ENCODE measurements at places on chromosomes 6 and 20.
A peak's percentile ranks its signal among the peaks of the same experiment; 100 is the strongest.

- DNase-seq: no peak
These were observed 23.5 kb upstream of the NUP153 start for GRCh38 chr6:17730078-17730704.

DNA sequence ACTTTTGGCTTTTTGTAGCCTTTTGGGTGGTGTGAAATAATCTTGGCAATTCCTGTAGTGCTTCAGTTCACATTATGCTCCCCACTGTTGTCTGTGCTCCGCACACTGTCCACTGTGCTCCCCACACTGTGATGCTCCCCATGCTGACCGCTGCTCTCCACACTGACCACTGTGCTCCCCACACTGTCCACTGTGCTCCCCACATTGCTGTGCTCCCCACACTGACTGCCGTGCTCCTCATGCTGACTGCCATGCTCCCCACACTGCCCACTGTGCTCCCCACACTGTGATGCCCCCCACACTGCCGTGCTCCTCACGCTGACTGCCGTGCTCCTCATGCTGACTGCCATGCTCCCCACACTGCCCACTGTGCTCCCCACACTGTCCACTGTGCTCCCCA lies 118.9 kb downstream of the PACRG start:
- DNase-seq: no peak

DNA sequence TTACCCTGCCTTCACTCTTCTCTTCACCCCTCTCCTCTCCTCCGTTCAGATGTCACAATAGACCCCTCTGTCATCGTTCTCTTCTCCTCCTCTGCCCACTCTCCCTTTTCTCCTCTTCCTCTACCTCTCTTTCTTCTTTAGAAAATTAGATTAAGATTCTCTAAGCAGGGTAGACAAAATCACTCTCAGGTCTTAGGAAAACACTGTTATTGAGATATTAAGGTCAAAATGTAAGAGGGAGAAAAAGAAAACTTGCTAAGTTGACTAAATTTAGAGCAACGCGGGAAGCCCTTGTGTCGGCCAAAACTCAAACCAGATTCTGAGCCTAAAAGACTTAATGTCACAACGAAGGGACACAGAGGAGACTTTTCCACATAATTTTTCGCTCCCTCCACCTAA lies 22.1 kb upstream of the ZNF184 start:
- no peak for DNase-seq

GRCh38 chr20:34017610-34018009 lies 23.9 kb downstream of the RALY start:
- no peak for DNase-seq

GRCh38 chr6:32738126-32738525 lies 3.1 kb upstream of the HLA-DQA2 start:
- no peak for DNase-seq

- DNase-seq: peak; percentile 78
These were observed 76.8 kb downstream of the REV3L start for GRCh38 chr6:111406200-111406721.

DNA sequence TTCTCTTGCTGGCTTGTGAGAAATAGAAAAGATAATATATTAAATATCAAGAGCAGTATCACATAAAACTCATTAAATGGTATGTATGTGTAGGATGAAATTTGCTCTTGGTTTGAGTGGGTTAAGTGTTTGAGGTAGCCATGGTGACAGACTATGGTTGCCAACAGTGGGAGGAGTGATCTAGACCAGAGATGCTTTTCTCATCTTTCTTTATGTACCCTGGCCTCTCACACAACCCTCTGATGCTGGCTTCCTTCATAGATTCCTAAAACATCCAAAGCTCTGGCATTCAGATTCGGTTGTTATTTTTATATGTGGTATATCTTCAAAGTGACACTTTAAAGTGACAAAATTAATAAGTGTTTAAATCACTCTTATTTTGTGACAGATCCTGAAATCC lies 9.0 kb upstream of the MLIP start:
- DNase-seq: no peak

- DNase-seq: no peak
These were observed 157.6 kb upstream of the PDE7B start for GRCh38 chr6:135693811-135694370.

- no peak for DNase-seq
These were observed 23.1 kb downstream of the CMTR1 start for GRCh38 chr6:37456126-37456525.

DNA sequence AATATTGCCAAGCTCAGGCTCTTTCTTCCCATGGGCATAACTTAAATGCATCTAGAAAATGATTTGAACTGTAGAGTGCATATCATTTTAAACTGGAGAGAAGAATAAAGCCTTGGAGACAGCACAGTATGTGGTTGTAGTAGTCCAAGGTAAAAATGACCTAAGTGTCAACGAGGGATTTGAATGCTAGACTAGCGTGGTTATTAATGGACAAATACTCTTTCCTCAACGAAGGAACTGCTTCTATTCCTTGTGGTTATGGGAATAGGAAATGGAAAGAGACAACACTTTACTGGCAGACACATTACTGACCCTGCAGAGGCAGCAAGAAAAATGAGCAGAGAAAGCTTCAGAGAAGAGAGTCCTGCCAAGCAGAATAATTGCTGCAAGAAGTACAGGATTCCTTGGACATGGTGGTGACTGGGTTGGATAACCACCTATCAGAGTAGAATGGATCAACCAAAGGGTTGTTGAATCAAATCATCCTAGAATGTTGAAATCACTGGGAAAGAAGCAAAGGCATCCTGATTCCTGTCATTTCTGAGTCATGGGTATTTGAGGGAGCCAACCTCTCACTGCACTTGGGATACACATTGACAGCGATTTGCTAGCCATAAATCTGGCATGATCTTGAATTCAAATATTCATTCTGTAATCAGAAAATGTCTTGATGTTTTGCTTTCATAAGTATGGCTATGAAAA lies 258.1 kb upstream of the EPHA7 start:
- no peak for DNase-seq

- no peak for DNase-seq
These were observed 85.6 kb upstream of the SRSF6 start for GRCh38 chr20:43372051-43372450.

DNA sequence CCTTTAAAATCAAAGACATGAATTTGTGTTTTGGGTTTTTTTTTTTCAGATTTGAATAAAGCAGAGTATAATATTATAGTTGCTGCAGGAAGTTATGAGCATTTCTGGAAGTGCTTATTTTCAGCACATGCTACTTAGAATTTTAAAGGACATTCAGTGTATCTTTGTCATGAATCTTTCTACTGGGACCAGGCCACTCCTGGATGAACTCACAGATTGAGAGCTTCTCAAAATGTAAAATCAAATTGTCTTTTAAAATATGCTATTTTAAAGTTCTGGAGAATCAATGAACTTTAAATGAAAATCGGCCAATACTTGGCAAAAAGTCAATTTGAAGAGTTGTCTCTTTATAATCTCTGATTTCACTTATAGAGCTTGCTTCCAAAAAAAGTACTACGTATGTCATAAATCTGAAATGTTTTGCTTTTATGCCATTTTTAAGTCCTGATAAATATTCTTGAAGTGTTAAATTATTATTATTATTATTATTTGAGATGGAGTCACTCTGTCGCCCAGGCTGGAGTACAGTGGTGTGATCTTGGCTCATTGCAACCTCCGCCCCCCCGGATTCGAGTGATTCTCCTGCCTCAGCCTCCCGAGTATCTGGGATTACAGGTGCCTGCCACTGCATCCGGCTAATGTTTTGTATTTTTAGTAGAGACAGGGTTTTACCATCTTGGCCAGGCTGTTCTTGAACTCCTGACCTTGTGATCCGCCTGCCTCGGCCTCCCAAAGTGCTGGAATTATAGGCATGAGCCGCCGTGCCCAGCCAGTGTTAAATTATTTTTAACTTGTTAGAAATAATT lies 175.7 kb upstream of the AKAP12 start:
- no peak for DNase-seq

GRCh38 chr6:136566007-136566487 lies 15.8 kb upstream of the MAP7 start:
- DNase-seq: no peak

GRCh38 chr6:138538390-138539031 lies 39.2 kb upstream of the NHSL1 start:
- no peak for DNase-seq

GRCh38 chr6:91013511-91013910 lies 426.6 kb upstream of the MAP3K7 start:
- no peak for DNase-seq

DNA sequence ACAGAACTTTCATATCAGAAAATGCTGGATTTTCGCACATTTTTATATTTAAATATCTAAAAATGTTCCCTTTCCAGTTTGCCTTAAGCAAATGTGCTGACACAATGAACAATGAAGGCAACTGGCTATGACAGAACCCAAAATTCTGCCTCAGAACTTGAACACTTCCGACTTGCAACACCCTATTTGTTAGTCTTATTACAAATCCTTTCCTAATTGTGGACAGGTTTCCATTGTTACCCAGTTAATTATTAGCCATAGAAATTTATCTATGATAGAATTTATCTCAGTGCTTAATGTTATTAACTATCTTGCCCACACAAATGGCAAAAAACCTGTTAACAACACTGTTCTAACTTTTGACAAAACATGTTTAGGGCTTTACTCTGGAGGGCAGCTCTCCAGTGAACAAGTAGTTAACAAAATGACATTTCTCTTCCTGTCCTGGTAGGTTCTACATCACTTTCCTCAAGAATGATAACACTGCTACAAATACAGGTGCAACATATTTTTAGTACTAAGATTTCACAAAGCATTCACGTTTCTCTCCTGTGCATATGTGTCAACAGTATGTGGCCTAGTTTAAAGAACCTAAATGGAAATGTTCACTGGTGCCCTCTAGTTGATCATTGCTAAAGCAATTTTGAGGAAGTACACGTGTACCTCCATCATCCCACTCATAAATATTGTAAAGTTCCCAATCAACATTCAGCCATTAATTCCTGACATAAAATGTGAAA lies 58.4 kb downstream of the HIVEP2 start:
- DNase-seq: peak; percentile 50

DNA sequence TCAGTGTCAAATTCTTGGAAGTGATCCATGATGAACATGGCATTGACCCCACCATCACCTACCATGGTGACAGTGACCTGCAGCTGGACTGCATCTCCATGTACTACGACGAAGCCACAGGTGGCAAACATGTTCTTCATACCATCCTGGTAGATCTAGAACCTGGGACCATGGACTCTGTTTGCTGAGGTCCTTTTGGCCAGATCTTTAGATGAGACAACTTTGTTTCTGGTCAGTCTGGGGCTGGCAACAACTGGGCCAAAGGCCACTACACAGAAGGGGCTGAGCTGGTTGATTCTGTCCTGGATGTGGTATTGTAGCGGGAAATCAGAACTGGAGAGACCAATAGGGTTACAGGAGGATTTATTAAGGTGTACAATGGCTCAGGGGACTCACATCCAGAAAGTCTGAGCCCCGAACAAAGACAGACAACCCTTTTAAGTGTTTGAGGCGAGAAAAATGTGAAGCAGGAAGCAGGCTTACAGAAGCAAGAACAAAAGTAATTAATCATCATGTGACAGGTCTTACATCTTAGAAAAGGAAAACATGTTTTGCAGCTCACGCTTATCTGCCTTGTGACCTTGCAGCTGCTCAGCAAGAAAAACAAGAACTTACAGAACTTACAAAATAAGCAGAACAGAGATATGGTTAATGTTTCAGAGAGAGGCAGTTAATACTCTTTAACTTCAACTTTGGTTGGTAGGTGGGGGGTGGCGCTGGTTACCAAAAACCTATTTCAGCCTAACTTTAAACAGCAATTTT lies 58.8 kb upstream of the MOCS1 start:
- DNase-seq: no peak

DNA sequence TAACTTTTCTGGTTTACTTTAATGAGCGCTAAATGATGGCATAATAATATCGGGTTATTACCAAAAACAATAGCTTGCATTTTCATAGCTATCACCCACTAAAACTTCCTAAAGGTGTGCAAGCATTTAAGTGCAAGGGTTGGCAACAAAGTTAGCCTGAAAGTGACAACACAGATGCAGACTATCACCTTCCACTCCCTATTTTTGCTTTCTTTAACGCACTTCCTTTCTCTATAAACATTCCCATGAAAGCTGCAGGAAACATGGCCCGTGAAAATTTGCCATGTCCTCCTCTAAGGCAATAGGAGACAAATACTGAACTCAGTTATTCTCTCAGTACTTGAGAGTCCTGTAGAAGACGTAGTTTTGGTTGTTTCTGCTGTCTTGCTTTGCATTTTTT lies 2.7 kb downstream of the MYCT1 start:
- no peak for DNase-seq

DNA sequence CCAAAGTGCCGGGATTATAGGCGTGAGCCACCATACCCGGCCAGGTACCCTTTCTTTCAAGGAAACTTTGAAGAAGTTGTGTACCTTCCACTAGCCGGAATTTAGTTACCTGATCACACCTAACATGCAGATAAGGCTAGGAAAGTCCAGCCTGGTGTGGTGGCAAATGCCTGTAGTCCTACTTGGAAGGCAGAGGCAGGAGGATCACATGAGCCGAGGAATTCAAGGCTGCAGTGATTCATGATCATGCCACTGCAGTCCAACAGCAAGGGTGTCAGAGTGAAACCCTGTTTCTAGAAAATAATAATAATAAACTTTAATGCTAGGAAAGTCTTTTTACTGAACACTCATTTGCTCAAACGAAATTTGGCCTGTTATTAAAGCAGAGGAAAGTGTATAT lies 21.0 kb downstream of the NFYA start:
- no peak for DNase-seq

GRCh38 chr20:25600632-25601031 lies 15.3 kb upstream of the NINL start:
- no peak for DNase-seq

GRCh38 chr6:12467706-12468670 lies 177.8 kb downstream of the EDN1 start:
- DNase-seq: no peak

GRCh38 chr20:39885975-39886649 lies 802.9 kb downstream of the MAFB start:
- DNase-seq: no peak

DNA sequence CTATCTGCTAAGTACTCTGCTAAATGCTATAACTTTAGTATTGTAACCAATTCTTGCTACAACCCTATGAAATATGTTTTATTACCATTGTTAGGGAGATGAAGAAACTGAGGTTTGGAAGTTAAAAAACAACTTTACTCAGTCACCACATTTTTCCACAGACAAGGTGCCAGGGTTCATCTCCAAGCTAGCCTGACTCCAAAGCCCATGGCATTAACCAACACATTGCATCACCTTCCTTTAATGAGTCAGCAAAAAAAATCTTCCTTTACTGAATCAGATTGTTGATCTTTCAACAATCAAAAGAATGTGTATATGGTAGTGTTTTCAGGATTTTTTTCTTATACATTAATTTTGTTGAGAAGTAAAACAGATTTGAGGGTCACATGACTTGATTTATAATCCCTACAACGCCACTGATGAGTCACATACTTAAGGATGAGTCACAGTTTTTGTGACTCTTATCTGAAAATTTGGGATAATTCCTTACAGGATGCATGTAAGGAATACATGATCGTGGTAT lies 41.5 kb downstream of the MAN1A1 start:
- no peak for DNase-seq

DNA sequence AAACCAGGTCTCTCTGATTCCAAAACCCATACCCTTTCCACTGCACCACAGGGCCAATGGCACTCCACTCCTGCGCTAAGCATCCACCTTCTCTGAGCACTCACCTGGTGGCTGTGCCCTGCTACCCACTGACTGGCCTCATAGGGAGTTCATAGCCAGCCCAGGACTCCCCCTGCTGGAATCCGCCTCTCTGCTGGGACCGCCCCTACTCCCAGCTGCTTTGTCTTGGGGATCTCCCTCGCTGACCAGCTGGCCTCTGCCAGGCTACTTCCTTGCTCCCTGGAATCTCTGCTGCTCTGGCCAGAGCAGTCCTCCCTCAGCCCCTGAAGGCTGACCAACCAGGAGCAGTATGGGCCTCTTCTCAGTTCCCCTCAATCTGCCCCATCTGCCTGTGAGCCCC lies 129.7 kb downstream of the FAXC start:
- no peak for DNase-seq

Data from bone marrow (tissue), 2 donors.